ENCODE measurements at places on chromosomes 12 and 14.
A peak's percentile ranks its signal among the peaks of the same experiment; 100 is the strongest.

- no peak for DNase-seq
Observed at GRCh38 chr12:41903014-41903708, 241.5 kb downstream of the GXYLT1 start.

- DNase-seq, result no peak
Observed at GRCh38 chr14:20428802-20429201, 7.2 kb downstream of the KLHL33 start.

DNA sequence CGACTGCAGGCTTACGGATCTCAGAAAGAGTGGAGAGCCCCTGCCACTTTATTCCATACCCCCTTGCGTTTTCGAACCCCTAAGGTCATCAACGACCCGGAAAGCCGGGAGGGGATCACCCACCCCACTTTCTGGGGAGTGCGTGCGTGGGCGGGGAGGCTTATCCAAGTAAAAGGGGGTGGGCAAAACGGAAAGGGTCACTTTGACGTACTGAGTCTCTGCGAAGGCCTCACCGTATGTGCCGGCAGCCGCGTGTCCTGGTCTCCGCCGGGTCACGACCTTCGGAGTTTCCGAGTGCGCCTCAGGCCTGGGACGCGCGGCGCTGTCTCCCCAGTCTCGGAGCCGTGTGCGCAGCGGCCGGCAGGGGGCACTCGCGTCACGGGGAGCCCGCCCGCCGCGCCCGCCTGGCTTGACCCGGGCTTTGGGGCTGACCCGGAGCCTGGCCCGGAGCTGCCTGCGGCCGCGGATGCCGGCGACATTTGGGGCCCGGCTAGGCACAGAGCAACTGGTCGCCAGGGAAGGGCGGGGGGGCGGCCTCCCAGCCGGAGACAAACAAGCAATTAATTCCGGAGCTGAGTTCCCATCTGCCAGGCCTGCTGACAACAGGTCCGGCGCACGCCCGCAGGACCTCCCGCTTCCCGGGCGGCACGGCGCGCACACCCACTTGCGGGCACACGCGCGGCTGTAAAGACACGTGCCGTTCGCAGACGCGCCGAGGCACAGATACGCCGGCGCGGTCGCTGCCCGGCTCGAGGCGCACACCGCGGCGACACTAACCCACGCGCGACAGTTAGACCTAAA, 890 bp upstream of the KIF26A start:
- DNase-seq, result peak; percentile 42

DNA sequence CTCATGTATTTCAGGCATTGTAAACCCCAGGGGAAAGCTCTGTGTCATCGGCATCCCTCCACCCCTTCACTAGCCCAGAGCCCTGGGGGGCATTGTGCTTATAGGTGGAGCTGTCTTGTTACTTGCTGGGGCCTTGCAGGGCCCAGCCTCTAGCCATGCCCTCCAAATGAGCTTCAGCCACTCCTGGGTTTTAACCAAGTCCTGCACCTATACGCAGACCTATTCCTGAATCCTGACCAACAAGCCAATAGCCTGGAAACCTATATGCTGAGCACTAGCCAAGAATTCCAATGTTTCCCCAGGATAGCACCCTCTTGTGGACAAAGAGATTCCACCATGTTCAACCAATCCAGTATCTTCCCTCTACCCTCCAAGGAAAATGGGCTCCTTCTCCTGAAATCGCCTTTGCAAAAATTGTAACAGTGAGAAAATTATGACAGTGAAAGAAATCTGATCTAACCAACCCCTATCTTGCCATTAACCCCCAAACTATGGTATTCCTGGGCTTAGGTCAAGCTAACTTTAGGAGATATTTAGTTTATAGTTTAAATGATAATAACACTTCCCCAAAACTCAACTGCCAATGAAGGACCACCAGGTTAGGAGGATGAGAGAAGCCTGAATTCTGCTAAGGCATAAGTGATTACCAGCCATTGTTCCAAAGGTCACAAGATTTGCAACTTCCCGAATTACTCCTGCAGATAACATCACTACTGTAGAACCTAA, 55.5 kb downstream of the TTC7B start:
- DNase-seq, result no peak

GRCh38 chr14:81298122-81298521, 77.4 kb upstream of the GTF2A1 start:
- DNase-seq, result no peak

- no peak for DNase-seq
Observed at GRCh38 chr12:107225635-107226034, 132.3 kb upstream of the CRY1 start.

GRCh38 chr12:52927964-52928363, 21.0 kb upstream of the KRT18 start:
- DNase-seq, result no peak

DNA sequence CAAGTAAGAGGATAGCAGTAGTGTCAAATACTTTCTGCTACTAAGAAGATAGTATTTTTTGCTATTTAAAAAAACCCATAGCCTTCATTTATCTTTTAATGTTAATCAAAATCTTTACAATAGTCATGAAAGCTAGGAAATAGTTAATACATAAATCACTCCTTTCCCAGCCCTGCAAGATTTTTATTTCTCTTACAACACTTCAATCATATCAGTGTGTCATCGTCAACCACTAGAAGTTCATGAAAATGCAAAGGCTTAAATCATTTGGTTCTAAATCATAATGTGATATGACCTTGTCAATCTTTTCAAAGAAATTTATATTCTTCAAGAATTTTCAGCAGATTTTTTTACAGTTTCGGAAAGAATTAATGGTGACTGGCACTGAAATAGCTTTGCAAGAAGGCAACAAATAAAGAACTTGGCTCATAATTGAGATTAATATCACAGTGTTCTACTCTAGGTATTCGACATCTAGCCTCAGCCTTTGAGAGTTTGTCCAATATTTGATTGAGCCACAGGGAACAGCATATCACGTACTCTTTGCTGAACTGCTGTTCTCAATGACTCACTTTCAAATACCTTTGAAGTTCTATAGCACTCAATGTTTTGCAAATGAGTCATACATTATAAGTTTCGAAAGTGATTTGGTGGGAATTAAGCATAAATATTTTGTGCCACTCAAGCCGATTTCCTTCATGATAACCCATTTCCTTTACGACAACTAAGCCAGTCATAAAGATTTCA, 384.0 kb upstream of the FOXG1 start:
- DNase-seq, result no peak

DNA sequence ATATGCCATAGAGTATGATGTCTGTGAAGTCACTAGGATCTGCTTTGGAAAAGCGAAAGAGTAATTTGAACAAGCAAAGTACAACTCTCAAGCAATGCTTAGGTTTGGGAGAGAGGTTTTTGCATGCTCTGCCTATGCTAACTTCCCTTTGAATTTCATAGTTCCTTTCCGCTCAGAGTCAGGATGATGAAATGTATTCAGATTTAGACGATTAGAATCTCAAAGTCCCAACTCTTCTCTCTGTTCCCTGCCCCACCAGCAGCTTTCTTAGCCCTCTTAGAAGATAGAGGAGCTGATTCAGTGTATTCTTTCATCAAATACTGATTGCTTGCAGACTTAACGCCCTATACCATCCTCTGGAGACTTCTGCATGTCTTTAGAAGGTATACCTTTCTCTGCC, 11.5 kb downstream of the RAB5B start:
- DNase-seq, result no peak

- no peak for DNase-seq
Observed at GRCh38 chr14:76413962-76414600, 38.1 kb downstream of the ESRRB start.

- DNase-seq, result no peak
Observed at GRCh38 chr14:93582516-93582915, 151.8 kb downstream of the UNC79 start.

DNA sequence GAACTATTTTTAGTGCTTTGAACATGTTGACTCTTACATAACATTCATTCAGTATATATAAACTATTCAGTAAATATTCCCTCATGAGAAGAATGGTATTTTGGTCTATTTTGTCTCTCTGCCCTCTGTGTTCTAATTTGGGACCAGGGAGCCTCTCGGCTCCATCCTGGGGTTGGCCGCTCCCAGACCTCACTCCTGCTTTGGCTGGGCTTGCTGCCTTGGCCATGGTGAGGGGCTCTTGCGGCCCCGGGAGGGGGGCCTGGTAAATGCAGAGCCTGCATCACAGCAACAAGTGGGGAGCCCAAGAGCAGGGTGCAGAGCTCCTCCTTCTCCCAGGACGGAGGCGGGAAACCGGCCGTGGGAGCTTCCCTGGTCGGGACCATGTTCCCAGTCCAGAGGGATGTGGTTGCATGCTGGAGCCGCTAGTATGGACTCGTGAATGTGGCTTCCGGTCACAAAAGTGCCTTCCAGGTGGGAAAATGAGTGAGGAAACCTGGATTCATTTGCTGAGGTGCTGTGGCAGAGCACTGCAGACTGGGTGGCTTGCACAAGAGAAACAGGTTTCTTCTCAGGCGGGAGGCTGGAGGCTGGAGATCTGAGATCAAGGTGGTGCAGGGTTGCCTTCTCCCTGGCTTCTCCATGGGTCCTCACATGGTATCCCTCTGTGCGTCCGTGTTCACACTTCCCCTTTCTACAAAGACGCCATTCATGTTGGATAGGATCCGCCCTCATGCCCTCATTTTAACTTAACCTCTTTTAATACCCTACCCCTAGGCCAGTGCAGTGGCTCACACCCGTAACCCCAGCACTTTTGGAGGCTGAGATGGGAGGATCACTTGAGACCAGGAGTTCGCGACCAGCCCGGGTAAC, 250.2 kb downstream of the CACNA1C start:
- DNase-seq, result no peak

- no peak for DNase-seq
Observed at GRCh38 chr12:77928078-77928477, 97.4 kb downstream of the NAV3 start.

DNA sequence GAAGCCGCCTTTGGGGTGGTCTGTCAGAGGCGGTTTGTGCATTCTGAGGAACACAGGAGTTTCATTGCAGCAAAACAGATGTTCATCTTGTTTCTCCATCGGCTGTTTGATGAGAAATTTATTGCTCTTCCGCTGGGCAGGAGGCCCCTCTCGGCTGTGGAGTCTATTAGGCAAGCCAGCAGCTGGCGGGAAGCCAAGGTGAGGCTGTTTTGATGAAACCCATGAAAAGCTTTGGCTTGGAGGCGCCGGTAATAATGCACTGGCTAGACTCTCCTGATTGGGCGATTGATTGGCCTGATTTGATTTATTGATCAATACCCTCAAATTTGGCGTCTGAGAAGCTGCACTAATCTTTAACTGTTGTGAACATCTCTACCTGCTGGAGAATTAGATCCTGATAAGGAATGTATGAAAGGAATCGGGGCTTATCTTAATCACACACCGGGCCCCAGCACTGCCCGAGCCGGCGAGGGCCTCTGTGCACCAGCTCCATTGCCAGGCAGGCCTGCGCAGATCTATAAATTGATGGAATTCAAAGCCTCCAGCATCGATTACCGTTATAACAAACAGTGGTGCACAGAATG, 187.7 kb downstream of the PHETA1 start:
- DNase-seq, result no peak

- no peak for DNase-seq
Observed at GRCh38 chr12:84763107-84763506, 149.5 kb downstream of the SLC6A15 start.

DNA sequence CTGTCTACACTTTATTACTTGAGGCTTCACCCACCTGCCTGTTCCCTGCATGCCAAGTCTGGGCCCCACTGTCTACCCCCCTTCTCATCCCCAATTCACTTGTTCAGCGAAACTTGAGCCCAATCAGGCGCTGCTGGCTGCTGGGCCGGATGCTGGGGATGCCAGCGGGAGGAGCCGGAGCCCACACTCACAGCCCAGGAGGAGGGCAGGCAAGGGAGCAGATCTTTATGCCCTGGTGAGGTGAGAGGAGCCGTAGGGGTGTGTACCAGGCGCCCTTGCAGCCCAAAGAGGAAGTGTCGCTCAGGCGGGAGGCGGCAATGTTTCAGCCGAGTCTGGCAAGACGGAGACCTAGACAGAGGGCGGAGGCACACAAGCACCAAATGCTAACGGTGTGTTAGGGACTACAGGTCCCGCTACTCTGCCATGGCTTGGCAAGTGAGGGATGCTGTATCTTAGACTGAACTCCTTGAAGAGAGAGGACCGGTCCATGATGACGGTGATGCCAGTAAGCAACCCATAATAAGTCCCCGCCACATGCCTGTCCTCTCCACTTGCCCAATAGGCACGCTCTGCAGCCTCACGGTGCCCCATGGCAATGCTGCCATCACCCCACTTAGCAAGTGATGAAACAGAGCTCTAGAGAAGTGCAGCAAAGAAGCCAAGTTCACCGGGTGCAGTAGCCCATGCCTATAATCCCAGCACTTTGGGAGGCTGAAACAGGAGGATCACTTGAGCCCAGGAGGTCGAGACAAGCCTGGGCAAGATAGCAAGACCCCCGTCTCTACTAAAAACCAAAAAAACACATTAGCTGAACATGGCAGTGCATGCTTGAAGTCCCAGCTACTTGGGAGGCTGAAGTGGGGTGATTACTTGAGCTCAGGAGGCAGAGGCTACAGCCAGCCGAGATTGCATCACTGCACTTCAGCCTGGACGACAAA, 41.6 kb downstream of the LRRC74A start:
- no peak for DNase-seq

DNA sequence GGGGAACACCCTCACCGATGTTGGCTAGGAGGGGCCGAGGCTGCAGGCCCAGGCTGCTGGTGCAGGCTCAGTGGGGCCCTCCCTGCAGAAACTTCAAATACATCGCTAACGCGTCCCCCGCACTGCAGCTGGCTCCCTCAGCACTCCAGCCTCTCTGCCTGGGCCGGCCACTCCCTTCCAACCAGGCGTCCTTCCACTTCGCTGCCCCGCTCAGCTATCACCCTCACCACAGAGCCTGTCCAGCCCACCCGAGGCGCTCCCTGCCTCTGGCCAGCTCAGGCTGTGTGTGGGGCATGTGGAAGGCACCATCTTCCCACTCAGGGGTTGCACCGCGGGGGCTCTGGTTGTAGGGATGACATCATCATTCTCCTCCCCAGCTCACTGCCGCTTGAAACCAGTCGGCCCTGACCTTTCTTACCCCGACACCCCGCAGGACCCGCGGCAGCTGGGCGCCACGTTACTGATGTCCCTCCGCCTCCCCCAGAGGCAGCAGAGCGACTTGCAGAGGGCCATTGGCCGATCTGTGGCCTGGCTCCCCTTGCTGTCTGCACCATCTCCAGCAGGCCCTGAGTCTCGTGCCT, 199.9 kb upstream of the RTL1 start:
- DNase-seq, result no peak

- DNase-seq, result no peak
Observed at GRCh38 chr14:23129759-23130316, 10.8 kb upstream of the CEBPE start.

- DNase-seq, result no peak
Observed at GRCh38 chr14:60710494-60710893, 13.7 kb downstream of the SIX4 start.
